NCI-H774 (cell line): ENCODE measurements at places on chromosomes 7 and 10.

DNA sequence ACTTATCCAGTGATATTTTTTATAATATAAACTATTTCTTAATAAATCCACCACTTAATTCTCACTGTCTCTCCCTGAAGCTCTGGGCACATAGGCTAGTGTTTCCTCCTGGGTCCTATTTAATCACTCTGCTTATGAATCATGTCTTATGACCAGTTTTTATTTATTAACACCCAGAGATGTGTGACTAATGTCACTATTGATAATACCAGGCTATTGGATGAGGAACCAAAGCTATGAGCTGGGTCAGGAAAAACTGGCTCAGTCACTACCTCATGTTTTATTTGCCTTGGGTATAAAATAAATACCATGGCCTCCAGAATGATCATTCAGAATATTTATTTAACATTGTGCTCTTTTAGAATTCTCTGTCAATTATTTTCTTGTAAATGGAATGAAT, 5.2 kb downstream of the SEMA3E start:
- peak; percentile 10 for DNase-seq

DNA sequence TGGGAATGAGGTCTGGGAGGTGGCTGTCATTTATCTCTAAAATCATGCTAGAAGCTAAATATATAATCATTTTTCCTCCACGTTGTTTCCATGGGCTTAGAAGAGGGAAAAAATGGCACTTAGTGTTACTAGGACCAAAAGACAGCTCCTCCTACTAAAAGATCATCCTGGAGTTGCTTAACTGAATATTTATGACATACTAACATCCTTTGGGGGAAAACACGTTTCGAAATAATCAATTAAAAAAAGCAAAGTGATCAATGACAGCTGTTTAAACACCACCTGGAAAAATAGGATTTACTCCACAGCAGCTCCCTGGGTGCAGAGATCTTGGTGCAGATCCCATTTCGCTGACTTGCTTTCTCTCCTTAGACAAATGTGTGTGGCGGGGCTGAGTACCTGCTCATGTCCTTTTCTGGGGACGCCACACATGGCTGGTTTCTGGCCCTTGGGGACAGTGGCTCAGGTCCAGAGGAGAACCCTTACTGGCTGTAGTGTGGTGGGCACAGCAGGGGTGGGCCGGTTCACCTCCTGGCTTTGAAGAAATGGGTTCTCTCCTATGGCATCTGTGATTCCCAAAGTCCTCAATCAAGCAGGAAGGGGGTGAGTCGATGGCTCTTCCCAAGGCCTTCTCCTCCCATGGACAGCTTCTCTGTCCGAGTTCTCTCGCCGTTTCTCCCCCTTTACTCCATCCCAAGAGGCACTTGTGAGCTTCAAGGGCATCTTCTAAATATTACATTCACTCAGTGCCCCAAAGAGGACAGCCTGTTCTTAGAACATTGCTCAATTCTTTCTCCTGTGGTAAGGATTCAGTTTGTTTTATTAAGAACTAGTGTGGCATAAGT, 156.4 kb upstream of the KLF14 start:
- DNase-seq: no peak

DNA sequence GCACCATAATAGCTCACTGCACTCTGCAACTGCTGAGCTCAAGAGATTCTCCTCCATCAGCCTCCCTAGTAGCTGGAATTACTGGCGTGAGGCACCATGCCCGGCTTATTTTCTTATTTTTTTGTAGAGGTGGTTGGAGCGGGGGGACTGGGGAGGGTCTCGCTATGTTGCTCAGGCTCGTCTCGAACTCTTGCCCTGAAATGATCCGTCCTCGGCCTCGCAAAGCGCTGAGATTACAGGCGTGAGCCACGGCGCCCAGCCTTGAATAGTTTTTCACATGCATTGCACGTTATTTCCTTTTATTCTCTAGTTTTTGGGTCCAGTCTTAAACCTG, 526 bp upstream of the LAMTOR4 start:
- no peak for DNase-seq

GRCh38 chr7:137774793-137775201, 72.0 kb downstream of the DGKI start:
- DNase-seq: no peak

- no peak for DNase-seq
Measured at GRCh38 chr10:120414946-120415345, 42.1 kb upstream of the PLPP4 start.

DNA sequence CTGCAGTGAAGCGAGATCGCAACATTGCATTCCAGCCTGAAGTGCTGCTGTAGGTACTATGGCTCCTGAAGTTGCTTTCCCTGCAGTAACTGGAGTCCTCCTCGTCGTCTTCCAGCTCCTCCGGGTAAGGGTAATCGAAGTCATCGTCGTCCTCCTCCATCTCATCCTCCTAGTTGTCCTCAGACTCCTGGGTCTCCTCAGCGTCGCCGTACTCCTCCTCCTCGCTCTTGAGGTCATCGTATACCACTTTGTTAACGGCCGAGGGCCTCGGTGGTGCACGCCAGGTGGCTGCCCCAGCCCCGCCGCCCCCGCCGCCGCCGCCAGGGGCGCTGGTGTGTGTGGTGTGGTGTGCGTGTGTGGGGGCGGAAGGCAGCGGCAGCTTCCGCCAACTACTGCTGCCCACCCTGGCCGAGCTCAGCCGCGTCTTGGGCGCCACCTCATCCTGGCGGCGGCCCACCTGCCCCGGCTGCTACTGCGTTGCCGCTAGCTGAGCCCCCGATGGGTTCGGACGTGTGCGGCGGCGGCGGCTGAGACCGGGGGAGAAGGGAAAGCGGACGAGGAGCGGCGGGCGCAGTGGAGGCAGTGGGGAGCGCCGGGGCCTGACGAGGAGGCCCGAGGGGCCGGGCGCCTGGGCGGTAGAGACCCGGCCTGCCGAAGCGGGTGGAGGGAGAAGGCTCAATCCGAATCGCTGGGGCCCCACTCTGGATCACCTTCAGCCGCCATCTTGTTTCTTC, 11.8 kb upstream of the ACBD5 start:
- DNase-seq: peak; percentile 60

GRCh38 chr10:26534384-26534783, 96.2 kb downstream of the APBB1IP start:
- DNase-seq: no peak

GRCh38 chr10:53687800-53688199, 915.2 kb upstream of the MBL2 start:
- no peak for DNase-seq

DNA sequence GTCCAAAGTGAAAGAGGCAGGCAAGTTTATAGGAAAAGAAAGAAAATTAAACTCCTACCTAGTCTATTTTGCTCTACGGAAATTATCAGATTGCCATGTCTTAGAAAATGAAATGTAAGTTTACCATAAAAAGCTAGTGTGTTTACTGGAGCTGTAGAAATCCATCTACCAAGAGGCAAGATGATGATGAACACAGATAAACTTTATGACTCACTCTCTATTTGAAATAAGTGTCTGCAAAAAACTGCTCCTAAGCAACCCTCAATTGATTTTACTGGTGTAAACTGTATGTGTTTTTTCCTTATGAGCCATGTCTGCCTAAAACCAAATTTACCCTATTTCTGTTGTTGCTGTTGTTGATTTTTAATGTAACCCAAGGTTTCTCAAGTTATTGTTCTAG, 73.8 kb upstream of the TMEM106B start:
- DNase-seq: no peak

- no peak for DNase-seq
Measured at GRCh38 chr7:47288060-47288459, 293.9 kb downstream of the TNS3 start.

DNA sequence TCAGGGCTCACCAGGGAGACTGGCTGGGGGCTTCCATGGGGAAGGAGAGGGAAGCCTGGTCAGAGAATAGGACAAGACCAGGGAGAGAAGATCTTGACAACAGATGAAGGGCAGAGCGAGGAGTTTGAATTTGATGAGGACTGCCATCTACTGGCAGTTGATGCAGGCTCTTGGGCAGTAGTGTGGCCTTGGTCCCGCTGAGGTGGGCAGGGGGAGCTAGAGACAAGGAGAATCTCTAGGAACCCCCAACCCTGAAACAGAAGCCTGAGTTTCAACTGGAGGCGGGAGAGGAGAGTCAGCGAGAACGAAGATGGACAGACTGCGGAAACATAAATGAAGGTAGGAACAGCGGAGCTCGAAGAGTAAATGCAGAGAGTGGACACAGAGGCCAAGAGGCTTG, 81.0 kb downstream of the PPP1R3C start:
- DNase-seq: no peak

GRCh38 chr7:105277341-105277740, 111.4 kb downstream of the SRPK2 start:
- no peak for DNase-seq

- DNase-seq: no peak
Measured at GRCh38 chr10:70370766-70371165, 11.7 kb downstream of the LRRC20 start.

GRCh38 chr7:57210871-57211270, 78.6 kb upstream of the ZNF479 start:
- DNase-seq: no peak

- no peak for DNase-seq
Measured at GRCh38 chr7:2894118-2894940, 50.2 kb upstream of the GNA12 start.

DNA sequence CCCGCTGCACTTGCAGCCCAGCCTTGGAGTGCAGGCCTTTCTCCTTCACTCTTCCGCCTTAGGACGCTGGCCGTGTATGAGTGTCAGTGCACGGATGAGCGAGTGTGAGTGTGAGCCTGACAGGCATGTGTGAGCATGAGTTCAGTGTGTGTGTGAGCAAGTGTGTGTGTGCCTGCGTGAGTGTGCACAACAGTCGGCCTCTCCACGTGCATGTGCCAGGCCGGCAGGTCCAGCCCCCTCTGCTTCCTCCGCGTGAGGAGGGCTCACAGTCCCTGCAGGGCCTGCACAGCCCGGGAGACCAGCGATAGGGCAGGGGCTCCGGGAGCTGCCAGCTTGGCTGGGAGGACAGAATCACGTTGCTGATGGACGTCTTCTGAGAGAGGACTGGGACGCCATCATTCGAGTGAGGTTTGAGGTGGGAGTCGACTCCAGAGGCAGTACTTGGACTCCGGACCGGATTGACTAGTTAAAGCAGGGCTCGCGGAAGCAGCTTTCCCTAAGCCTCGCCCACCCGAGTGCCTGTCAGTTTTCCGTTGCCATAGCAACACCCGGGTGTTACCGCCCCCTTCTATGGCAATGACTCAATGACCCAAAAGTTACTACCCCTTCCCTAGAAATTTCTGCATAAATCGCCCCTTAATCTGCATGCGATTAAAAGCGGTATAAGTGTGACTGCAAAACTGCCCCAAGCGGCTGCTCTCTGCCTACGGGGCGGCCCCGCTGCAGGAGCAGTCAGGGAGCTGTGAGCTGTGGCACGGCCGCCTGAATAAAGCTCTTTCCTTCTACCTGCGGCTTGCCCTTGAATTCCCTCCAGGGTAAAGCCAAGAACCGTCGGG, 19.6 kb upstream of the CFAP46 start:
- no peak for DNase-seq

- no peak for DNase-seq
Measured at GRCh38 chr10:34112171-34112782, 702.8 kb downstream of the PARD3 start.

DNA sequence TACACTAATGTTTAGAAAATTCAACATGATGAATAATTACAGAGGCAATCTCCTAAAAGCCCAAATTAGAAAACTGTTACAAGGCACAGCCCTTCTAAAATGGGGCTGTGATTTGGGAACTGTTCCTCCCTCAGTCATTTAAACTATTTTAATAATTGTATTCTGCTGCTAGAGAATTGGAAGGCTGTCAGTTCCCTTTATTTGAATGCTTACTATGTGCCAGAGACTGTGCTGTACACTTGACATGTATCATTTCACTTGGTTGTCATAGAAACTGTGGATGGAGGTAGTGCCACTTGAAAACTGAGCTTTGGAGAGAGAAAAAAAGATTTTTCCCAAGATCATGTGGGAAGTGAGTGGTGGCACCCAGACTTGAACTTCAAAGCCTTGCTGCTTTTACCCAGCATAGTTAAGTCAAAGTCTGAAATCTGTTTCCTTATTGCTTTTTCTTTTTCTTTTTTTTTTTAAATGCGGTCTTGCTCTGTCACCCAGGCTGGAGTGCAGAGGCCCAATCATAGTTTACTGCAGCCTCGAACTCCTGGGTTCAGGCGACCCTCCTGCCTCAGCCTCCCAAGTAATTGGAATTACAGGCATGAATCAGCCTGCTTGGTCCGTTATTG, 23.6 kb downstream of the UBE2D1 start:
- DNase-seq: peak; percentile 5

GRCh38 chr10:123521076-123521475, 145.1 kb upstream of the GPR26 start:
- DNase-seq: no peak
